ENCODE measurements at places on chromosomes 13 and 19.

DNA sequence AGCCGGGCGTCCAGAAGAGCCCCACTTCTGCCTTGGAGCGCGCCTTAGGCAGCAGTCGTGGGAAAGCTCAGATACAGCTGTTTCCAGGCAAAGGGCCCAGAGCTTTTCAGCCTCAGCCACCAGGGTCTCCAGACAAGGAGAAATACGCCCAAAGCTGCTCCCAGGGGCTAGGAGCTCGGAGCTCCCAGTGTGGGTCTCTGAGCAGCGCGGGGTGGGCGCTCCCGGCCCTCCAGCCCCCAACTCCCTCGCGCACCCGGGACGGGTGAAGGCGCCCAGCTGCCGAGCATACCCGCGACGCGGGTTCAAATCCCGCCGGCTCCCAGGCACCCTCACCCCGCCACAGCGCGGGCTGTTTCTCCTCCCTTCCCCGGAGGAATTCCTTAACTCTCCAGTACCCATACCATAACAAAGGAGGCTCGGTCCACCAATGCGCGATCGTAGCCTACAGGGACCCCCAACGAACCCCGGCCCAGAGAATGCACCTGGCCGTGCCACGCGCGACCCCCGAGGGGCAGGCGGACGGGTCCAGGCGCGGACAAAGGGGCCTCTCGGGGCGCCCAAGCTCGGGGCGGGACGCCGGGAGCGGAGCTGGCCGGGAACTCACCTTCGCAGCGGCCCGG lies 507 bp downstream of the COL4A1 start:
- no peak for DNase-seq

DNA sequence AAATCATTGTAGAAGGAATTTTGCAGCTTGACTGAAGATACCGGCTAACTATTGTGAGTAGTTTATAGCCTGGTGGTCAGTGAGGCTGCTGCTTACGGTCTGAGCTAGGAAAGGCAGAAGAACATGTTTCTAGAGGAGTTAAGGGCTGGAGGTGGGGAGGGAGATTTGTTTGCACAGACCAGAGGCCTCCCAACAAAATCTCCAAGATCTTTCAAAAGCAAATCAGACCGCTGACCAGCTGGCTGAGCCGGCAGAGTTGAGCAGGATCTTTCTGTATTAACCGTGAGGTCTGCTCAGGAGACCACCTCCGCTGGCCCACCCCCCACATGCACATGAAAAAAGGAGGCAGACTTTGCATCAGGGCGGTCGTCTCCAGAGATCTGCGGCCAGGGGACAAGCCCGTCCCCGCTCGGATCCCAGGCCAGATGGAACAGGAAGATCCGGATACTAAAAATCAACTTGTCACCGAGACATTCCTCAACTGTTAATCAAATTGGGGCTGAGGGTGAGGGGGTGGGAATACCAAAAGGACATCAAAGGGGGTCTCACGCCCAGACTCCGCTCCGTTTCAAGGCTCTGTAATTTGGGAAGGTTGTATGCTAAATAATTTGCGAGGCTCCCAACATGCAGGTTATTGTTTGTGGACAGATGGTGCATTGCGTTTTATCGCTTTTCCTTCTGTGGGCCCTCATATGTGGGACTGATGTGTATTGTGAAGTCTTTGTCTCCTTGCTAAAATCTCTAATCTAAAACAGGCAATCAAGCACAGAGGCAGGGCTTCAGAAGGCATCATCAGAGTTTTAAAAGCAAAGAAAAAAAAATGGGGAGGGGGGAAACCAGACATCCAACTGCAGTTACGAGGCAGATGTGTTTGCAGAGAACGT lies 319.0 kb downstream of the ZNF536 start:
- DNase-seq = no peak

GRCh38 chr13:87537951-87538350 lies 133.2 kb upstream of the SLITRK5 start:
- DNase-seq = no peak

- no peak for DNase-seq
Observed at GRCh38 chr13:107251341-107251740, 683.4 kb upstream of the ARGLU1 start.

DNA sequence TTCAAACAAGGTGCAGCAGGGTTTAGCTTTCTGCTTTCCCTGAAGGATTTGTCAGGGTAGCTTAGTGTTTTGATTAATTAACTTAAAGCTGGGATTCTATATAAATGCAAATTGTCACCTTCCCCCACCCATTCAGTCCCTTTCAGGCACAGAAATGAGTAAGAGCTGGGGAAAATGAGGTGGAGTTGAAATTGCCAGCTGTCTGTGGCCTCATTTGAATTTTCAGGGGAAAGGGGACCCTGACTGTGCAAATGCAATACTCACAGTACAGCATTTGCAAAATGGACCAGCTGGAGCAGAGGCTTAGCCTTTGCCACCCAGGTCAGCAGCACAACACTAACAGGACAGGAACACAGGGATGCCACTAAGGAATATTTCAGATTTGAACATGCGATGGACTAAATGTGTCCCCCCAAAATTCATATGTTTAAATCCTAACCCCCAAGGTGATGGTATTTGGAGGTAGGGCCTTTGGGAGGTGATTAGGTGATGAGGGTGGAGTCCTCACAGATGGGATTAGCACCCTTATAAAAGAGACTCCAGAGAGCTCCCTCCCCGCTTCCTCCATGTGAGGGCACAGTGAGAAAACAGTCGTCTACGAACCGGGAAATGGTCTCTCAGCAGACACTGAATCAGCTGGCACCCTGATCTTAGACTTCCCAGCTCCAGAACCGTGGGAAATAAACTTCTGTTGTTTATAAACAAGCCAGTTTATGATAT lies 59.5 kb upstream of the CYSLTR2 start:
- no peak for DNase-seq

GRCh38 chr13:52713894-52714293 lies 25.7 kb downstream of the CNMD start:
- DNase-seq = no peak

DNA sequence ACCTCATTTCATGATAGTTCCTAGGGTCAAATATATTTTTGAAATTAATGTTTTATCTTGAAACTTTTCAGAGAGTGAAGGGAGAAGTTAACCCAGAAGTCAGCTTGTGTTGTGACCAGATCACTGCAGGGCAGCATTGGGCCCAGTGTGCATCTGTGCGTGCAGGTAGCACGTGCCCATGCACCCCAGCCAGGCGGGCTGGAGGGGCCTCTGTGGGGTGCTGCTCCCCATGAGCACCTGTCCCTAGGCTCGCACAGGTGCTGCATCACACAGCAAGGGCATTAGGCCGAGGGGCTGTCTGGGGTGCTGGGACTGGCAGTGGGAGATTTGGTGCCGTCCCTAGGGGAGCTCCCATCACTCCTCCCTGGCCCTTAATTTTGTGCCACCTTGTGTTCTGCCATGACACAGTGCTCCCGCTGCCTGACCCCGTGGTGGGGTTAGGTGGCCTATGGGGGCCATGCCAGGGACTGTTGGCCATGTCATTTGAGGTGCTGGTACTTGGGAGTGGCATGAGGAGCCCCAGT lies 13.1 kb downstream of the UPF1 start:
- DNase-seq = no peak
